ENCODE measurements at places on chromosomes 16 and 17.

- no peak for DNase-seq
Observed at GRCh38 chr17:68595986-68596385, 5.2 kb downstream of the FAM20A start.

GRCh38 chr17:45143094-45143670 is 5.1 kb upstream of the HEXIM1 start:
- DNase-seq: no peak

DNA sequence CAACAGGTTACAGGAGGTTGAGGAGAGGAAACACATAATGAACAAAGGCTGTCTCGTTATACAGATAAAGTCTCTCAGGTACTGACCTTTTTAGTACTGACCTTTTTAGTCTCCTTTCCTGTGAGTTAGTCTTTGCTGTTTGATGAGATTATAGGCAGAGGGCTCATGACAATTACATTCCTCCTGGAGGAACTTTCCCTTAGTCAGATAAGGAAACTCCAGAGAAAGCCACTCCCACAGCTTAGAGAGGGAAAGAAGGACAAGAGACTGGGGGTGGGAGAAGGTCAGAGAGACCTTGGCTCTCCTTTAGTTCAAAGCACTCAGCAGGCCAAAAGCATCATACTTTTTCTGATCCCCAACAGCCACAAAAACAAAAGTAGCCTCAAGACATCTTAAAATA is 15.3 kb upstream of the PSMD7 start:
- no peak for DNase-seq

DNA sequence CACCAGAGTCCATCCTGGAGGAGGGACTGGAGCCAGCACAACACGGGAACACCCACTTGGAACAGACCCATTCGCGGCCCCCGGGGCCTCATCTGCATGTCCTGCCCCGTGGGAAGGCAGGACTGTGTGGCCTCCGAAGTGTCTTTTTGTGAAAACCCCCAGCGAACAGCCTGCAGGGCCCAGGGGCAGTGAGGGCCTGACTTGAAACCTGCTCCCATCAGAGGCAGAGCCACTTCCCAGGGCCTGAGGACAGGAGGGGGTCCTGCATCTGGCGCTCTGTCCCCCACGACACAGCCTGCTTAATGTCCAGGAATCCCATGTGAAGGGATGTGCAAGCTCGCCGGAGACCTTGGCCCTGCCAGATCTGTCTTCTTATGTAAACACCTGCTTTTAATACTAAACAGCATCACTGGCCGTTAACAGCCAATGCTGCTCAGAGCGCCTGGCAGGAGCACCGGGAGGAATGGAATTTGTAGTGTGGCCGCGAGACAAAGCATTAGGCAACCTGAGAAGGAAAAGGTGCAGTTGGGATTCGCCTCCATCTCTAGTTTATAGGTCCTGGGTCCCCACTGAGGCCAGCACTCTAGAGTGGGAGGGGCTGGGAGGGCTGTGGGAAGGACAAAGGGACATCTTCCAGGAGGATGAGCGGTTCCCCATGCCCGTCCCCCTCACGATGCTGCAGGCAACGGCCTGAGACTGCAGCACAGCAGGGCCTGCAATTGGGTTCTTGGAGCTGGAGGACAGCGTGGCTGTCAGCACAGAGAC is 9.6 kb upstream of the EVPL start:
- DNase-seq: no peak

DNA sequence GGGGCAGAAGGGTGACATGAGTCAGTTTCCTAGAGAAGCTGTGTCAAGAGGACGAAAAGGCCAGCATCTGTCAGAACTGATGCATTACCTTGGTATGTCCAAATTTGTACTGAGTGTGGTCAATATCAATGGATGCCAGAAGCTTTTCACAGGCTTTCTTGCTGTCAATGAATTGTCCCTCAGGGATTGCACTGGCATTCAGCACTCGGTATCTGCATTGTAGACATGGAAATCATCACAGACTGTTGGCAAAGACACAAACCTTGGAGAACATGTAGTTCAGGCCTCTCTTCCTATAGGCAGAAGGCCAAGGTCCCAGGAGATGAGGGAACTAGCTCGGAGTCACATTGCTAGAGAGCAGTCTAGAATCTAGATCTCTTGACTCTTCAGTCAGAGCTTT is 16.6 kb downstream of the MYH3 start:
- DNase-seq: no peak

- DNase-seq: no peak
Observed at GRCh38 chr17:73722165-73722564, 77.9 kb upstream of the SDK2 start.

- no peak for DNase-seq
Observed at GRCh38 chr17:2063261-2064146, 8.6 kb downstream of the HIC1 start.

DNA sequence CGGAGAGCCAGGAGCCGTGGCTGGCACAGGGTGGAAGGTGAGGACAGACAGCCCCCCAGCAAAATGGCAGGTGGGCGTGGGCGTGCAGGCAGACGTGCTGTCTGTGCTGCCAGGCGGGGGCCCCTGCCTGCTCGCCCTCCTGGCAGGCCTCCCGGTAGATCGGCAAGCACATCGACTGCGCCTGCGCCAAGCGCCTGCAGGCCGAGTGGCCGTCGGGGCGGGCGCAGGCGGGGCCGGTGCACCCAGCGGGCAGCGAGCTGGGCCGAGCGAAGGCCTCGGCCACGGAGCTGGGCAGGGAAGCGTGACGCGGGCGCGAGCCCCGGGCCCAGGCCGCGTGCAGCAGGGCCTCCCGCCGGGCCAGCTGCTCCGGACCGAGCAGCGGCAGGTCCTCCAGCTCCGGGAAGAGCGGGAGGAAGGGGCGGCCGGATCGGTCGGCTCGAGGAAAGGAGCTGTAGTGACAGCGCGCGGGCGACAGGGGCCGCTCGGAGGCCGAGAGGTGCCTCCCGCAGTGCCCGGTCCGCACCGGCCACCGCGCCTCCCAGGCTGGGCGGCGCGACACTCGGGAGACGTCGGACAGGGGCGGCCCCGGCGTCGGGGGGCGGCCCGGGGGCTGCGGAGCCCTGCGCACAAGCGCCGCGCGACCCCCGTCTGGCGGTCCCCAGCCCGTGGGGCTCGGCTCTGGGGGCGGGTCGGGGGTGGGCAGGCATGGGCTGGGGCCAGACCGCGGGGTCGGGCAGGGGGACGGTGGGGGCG is 16.9 kb downstream of the GRIN2C start:
- peak; percentile 91 for DNase-seq

GRCh38 chr17:63446753-63447470 is 806 bp upstream of the CYB561 start:
- no peak for DNase-seq

DNA sequence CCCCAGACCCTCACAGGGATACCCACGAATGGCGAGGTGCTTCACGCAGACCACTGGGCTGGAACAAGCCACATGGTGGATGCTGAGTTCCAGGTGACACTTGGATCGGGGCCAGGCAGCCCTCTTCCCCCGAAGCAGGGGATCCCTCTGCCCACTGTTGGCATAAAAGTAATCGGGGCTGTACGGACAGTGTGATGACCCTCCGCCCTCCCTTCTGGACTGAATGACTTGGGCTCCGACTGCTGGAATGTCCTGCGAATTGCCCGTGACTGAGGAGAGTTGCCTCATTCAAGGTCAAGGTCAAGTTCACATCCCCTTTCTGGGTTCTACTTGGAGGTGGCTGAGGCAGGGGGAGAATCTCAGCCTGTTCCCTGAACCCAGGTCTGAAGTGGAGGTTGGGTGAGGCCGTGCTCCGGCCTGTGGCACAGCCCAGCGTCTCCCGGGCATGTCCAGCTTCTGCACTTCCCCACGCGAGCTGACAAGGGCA is 28.5 kb upstream of the CREBBP start:
- DNase-seq: no peak

DNA sequence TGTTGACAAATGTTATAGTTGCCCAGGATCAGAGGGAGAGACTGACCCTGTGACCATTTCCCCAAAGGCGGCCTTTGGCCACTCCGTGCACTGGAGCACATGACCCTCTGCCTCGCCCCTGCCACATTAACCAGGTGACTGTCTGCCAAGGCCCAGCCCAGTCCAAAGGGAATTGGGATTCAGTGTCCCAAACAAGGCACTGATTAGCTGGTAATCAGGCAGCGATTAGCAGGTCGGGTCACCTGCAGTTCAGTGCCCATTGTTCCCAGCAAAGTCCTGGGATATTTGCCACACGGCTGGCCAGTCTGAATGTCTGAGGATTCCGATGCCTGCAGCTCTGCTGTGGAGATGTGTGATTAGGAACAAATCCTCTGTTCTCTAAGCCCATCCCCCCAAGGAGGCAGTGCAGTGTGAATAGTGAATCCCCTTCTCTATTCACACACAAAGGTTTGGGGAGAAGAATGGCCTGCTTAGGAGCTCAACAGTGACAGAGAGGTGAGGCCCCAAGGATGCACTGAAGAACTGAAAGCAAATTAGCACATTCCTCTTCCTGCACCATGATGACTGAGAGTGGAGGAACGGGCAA is 123.1 kb upstream of the MAF start:
- DNase-seq: no peak

DNA sequence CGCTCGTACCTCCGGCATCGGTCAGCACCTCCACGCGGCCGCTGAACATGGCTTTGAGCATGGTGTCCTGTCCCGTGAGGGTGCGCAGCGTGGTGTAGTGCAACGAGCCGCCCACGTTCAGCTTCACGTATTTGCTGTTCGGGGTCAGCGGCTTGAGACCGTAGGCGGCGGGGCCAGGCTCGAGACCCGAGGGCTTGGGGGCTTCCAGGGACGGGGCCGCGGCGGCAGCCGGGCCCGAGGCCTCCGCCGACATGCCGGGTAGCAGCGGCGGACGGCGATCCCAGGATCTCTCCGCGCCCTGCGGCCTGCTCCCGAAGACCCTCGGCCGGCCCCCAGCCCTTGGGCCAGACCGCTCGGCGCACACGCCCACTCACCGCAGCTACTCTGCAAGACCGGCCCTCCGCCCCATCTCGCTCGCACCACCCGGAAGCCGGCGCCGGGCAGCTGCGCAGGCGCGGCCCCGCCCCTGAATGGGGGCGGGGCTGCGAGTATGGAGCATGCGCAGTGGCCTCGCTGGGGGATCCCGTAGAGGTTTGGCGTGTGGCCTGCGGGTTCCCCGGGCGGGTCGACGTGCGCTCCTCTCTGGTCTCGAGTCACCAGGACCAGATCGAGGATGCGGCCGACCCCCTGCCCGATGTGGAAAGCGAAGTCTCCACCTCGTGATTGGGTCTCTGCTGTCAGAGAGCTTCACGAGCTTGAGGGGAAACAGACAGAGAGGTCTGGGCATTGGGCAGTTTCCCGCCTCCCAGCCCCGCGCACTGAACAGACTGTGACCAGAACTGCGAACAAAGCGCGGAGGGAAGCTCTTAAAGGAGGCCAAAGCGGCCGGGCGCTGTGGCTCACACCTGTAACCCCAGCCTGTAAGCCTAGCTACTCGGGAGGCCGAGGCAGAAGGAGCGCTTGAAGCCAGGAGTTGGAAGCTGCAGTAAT is at the start of gene KCTD13:
TSS of gene KCTD13 (minus strand) at position 446 of the 930 bp plus-strand sequence. CDS start at position 253, 193 bp downstream.
- DNase-seq: peak; percentile 50

DNA sequence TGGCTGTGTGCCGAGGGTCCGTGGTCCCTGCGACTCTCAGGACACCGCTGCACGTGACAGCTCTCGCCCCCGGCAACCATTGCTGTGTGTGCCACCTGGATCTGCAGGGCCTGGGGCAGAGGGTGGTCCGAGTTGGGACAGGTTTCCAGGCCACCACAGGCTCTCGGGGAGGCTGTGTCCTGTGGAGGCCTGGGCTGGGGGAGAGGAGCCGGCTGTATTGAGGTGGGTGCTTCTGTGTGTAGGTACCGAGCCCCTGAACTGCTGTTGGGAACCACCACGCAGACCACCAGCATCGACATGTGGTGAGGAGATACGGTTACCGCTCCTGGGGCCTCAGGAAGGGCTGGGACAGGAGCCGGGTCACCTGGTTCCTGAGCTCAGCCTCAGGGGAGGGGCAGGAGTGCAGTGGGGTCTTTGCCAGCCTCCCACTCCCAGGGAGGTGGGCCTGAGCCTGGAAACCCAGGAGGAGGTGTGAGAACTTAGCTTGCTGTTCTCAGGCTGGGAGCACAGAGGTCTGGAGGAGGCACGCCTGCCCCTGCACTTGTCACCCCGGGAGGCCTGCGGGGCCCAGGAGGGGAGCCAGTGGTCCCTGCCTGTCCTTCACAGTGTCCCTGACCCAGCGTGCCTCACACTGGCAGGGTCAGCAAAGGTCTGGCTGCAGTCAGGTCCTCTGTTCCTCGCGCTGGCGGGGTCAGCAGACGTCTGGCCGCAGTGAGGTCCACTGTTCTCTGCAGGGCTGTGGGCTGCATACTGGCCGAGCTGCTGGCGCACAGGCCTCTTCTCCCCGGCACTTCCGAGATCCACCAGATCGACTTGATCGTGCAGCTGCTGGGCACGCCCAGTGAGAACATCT is 7.3 kb downstream of the SPATA2L start:
- DNase-seq: no peak

DNA sequence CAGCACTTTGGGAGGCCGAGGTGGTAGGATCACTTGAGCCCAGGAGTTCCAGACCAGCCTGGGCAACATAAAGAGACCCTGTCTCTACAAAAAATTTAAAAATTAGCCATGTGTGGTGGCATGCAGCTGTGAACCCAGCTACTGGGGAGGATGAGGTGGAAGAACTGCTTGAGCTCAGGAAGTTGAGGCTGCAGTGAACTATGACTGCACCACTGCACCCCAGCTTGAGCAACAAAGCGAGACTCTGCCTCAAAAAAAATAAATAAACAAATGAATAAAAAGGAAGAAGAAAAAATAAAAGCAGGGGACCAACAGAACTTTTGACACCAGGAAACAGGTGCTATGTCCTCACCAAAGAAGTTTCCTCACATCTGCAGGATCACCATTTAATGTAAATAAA is 14.2 kb downstream of the TERF2 start:
- no peak for DNase-seq

DNA sequence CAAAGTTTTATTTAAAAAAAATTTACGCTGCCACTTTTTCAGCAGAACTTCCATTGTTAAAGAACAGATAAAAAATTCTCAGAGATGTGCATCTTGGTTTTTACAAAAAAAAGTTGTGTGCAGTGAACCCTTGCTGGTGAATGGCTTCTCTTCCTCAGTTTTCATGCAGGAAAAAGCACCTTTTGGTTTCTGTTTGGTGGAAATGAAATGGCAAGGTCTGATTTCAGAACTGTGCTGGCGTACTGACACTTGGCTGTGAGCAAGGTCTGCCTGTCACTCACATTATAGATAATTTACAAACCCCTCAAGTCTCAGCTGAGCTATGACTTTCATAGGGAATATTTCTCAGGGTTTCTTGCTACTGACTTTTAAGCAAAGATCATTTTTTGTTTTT is 5.7 kb upstream of the SALL1 start:
- DNase-seq: no peak

- DNase-seq: no peak
Observed at GRCh38 chr16:86296256-86296655, 214.1 kb upstream of the FOXF1 start.

GRCh38 chr17:68458260-68459036 is 1.2 kb upstream of the WIPI1 start:
- DNase-seq: no peak

GRCh38 chr16:27725236-27726000 is 175.5 kb downstream of the KATNIP start:
- DNase-seq: no peak

GRCh38 chr16:28014851-28015250 is 48.7 kb downstream of the GSG1L start:
- no peak for DNase-seq

GRCh38 chr16:48914070-48914469 is 304.1 kb upstream of the N4BP1 start:
- DNase-seq: no peak
